ENCODE measurements at places on chromosomes 2 and 18.

DNA sequence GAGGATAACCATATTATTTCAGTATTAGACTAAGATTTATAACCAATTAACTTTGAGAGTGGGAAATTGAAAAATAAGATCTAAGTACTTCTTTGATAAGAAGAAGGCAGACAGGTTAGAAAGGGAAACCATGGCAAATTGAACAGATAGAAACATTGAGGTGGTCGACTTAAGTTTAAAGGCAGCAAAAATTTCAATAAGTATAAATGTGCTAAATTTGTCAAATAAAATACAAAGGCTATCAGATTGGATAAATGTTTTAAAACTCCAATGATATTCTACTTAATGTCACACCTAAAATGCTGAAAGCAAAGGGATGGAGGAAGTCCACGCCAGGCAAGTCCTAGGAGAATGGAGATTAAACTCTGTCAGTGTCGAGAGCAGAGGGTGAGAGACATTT, 59.2 kb downstream of the TMEM18 start:
- no peak for DNase-seq

DNA sequence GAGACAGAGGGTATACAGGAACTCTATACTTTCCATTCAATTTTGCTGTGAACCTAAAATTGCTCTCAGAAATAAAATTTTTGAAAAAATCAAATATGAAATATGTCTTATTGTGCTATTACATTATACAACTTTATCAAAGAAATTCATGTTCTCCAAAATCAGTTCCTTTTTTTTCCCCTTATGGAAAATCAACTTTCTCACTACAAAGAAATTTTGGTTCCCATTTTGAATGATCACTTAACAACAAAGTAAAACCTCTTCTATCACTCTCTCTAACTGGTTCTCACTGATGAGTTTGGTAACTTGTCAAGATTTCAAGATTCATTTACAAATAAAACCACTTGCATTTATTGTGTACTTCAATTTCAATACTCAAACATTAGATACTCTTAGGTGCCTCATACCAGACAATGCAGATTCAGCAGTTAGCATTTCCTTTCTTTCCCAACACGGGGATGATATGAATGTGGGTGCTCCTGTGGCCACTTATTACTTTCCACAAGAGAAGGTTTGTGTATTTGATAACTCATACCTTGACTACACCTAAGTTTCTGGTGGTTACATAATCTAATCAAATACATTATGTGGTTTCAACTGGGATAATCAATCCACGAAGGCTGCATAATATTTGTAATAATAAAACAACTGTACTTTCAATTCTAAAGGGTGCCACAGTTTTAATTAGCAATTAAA, 6.4 kb downstream of the PSME4 start:
- no peak for DNase-seq

DNA sequence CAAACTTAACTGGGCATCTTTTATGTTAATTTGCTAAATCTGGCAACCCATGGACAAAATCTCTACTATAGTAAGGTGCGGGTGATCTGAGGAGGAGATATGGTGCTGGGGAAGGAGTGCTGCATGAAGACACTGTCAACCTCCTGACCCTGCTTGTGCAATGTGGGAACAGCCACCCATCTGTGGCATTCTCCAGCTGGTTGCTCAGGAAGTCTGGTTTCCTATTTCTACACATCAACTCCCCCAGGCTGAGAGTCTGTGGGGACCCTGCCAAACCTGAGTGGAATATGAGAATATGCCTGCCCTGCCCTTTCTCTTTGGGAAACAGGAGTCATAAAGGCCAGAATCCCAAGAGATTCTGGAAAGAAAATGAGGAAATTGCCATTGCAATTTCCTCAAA, 60.1 kb upstream of the PAX3 start:
- peak; percentile 29 for DNase-seq

DNA sequence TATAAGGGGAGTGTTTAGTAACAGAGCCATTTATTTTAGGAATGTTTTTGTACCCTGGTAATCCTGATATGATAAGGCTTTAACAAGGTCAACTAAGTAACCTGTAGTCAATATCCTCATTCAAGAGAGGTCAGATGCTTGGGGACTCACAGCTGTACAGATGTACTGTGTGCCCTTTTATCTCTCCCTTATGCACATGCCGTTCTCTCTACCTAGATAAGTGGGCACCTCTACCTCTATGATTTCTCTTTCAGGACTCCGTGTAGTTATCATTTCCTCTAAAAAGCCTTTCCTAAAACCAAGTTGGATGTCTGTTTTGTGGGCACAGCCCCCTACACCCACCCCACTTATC, 132.4 kb downstream of the BCL2 start:
- DNase-seq = no peak

- no peak for DNase-seq
These were observed 56.7 kb downstream of the OSR1 start for GRCh38 chr2:19301706-19302105.

GRCh38 chr2:54879032-54879431, 155.6 kb downstream of the EML6 start:
- DNase-seq = no peak

Measured in left hindlimb (tissue), 1 donor.